Suprapubic skin (tissue), 4 donors: ENCODE measurements at places on chromosomes 4 and X. TPM values are rescaled to one million over a fixed set of nuclear protein-coding genes. Genes with fewer than 3 reads are reported as not detected.

The CLDN22 gene
- total RNA-seq = not detected

The FAM3A gene
- total RNA-seq = 33.5 TPM

The MAGEB1 gene
- not detected for total RNA-seq

The CYBB gene
- total RNA-seq = 0.73 TPM

DNA sequence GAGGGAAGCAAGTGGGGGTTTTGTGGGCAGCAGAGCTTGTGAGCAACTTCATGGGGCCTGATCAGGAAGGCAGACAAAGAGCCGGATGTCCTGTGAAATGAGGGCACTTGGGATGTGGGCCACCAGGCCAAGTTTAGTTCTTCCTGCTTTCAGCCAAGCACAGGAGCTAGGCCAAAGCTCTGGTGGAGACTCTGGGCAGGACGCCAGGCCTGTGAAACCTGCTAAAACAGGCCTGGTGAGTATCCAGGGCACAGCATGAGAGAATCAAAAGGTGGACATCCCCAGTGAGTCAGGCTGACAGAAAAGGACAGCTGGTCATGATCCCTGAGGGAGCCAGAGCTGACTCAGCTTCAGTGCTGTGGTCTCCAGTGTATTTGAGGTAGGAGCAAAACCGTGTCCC is 95.7 kb downstream of the NPNT start:
- peaks cover 6% of the 10 kb centered on the region for H3K4me1 ChIP-seq
- no peak overlapping the region for H3K4me3 ChIP-seq
- DNase-seq = no peak
- no peaks in the 10 kb centered on the region for H3K27me3 ChIP-seq

DNA sequence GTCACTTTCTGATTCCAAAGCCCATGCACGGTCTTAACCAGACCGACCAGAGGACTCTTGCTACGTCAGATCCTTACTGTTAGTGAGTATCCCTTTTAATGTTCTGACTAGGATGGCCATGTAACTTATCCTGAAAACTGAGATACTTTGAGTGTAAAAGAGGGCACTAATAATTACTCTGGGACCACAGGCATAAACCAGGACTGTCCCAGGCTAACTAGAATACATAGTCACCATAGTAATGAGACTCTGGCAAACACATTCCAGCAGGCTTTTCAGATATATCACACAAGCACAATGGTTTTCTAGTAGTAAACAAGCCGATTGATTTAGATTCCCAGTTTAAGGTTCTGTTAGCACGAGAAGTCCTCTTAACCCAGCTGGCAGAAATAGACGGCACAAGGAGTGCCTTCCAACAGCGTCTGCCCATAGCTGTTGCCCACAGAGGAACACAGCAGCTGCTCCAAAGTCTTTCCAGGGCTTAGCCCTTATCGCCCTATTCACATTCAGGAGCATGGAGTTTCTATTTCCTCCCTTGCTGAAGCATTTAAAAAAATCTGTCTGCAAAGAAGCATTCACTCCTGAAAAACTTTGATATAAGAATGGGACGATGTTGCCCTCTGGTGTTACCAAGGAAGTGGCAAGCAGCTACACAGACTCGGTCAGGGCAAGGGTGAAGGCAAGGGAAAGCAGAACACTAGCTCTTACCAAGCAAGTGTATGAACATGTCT is 92.4 kb downstream of the CXCL13 start:
- no peaks in the 10 kb centered on the region for H3K4me1 ChIP-seq
- no peak overlapping the region for H3K4me3 ChIP-seq
- no peaks in the 10 kb centered on the region for H3K36me3 ChIP-seq
- no peak overlapping the region for H3K27ac ChIP-seq

DNA sequence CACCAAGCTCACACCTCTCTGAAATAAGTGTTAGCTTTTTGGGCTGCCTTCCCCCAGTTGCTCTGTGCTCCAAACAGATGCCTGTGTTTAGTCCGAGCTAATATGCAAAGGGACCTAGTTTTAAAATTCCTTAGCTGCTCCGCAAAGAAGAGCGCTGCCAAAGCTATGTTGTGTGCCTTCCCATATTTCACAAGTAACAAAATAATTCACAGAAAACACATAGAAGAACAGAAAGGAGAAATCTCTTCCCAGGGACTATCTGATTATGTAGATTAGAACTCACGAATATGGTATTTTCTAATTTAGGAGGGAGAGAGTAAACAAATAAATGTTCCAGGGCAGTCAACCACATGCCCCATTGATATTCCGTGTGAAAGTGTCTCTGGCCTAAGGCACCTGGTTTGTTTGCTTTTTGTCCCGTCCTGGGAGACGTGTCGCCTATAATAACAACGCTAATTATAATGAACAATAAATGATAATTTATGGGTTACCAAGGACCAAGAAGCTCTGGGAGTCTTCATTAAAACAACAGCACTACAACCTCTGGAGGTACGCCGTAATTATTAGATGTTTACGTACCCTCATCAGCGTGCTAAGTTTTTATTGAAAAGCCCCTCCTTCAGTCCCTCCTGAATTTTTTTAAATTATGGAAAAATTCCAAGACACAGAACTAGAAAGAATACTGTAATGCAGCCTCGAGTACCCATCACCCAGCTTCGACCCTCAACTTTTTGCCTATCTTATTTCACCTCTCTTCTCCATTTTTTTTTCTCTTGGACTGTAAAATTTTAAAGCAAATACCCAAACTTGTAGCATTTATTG is 1.2 kb upstream of the CCNG2 start:
- no peaks in the 10 kb centered on the region for H3K27me3 ChIP-seq
- peaks cover 43% of the 10 kb centered on the region for H3K4me1 ChIP-seq
- H3K36me3 ChIP-seq = peaks cover 3% of the 10 kb centered on the region
- peak overlapping the region; percentile 94 for H3K27ac ChIP-seq
- H3K4me3 ChIP-seq = peak overlapping the region; percentile 98

GRCh38 chr4:108003982-108004515 is 14.4 kb downstream of the HADH start:
- DNase-seq = no peak
- no peaks in the 10 kb centered on the region for H3K27me3 ChIP-seq
- H3K27ac ChIP-seq = no peak overlapping the region
- no peaks in the 10 kb centered on the region for H3K4me1 ChIP-seq
- H3K4me3 ChIP-seq = no peak overlapping the region

DNA sequence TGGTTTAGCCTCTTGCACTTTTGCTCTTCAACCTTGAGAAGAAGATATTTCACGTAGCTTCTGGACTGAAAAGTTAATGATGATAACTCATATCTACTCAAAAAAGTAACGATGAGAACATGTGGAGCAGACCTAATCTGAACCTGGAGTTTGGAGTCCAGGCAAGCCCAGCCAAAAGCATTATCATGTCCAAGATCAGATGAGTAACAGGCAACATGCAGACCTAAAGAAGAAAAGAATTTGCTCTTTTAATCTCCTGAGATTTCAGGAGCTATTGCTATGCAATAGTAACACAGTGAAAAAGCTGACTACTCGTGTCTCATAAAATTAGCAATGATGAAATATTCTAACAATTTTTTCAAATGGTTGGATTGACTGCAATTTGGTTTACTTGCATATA is 21.8 kb upstream of the PPA2 start:
- no peak overlapping the region for H3K27ac ChIP-seq
- H3K36me3 ChIP-seq = no peaks in the 10 kb centered on the region
- no peaks in the 10 kb centered on the region for H3K4me1 ChIP-seq
- H3K4me3 ChIP-seq = no peak overlapping the region
- no peaks in the 10 kb centered on the region for H3K27me3 ChIP-seq
- no peak for DNase-seq

DNA sequence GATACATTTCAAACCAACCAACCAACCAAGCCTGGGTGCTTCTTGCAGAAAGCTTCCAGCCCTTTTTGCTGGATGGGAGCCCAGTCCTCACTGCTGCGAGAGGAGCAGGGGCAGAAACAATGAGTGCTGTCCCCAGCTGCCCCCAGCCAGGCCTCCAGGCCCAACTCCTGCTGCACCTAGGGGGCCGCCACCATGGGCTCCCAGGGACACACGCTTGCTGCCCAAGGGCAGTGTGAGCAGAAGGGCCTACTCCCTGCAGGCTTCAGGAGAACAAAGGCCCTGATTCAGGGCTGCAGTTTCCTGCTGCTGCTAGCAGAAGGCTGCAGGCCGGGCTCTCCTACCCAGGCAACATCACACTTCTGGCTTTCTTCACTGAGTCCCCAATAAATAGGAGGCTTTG is 37.7 kb upstream of the ENPP6 start:
- no peak for DNase-seq
- no peaks in the 10 kb centered on the region for H3K4me1 ChIP-seq
- H3K4me3 ChIP-seq = no peak overlapping the region
- H3K27me3 ChIP-seq = no peaks in the 10 kb centered on the region
- no peaks in the 10 kb centered on the region for H3K36me3 ChIP-seq

- no peaks in the 10 kb centered on the region for H3K27me3 ChIP-seq
- H3K36me3 ChIP-seq = peaks cover 8% of the 10 kb centered on the region
- peaks cover 8% of the 10 kb centered on the region for H3K4me1 ChIP-seq
- peak overlapping the region; percentile 56 for H3K27ac ChIP-seq
- peak; percentile 83 for DNase-seq
These were observed 49.9 kb downstream of the ELF4 start for GRCh38 chrX:130060122-130061069.

GRCh38 chr4:85423431-85423830 is 51.5 kb upstream of the ARHGAP24 start:
- no peak for DNase-seq
- H3K27ac ChIP-seq = no peak overlapping the region
- H3K27me3 ChIP-seq = no peaks in the 10 kb centered on the region
- H3K4me3 ChIP-seq = no peak overlapping the region
- H3K4me1 ChIP-seq = no peaks in the 10 kb centered on the region

DNA sequence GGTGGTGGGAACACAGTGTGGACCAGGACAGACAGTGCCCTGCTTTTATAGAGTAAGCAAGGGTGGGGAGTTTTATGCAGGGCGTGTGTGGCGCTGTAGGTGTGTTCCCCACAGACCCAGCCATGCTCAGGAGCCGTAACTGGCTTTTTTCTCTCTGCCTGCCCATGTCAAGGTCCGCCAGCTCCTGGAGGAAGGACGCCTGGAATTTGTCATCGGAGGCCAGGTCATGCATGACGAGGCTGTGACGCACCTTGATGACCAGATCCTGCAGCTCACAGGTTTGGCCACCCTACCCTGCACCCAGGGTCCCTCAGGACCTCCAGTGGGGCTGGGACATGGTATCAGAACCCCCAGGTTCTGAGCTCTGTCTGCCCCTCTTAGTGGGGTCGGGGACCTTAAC is 3.2 kb downstream of the MAN2B2 start:
- no peak overlapping the region for H3K27ac ChIP-seq
- H3K27me3 ChIP-seq = no peaks in the 10 kb centered on the region
- no peak for DNase-seq
- H3K4me1 ChIP-seq = peaks cover 24% of the 10 kb centered on the region
- no peak overlapping the region for H3K4me3 ChIP-seq

DNA sequence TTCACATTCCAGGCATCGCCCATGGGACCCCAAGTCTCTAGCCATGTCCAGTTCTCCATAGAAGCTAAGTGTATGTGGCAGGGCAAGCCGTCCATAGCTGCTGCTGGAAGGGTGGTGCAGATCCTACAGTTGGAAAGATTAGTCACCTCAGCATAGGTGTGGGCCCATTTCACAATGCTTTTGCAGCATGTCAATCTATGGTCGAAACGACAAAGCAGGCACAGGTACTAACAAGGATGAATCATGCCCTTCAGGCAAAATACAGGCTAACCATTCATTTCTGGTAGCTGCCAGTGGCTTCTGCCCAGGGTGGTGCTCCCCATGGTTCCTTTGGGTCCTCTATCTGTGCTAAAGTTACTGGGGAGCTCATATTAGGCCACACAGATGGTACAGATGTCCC is 225.2 kb downstream of the ADGRL3 start:
- DNase-seq = no peak
- H3K27me3 ChIP-seq = no peaks in the 10 kb centered on the region
- H3K27ac ChIP-seq = no peak overlapping the region

GRCh38 chr4:136650541-136651277 is 881.6 kb downstream of the PCDH18 start:
- H3K4me1 ChIP-seq = no peaks in the 10 kb centered on the region
- H3K4me3 ChIP-seq = no peak overlapping the region
- no peak overlapping the region for H3K27ac ChIP-seq
- H3K36me3 ChIP-seq = no peaks in the 10 kb centered on the region

DNA sequence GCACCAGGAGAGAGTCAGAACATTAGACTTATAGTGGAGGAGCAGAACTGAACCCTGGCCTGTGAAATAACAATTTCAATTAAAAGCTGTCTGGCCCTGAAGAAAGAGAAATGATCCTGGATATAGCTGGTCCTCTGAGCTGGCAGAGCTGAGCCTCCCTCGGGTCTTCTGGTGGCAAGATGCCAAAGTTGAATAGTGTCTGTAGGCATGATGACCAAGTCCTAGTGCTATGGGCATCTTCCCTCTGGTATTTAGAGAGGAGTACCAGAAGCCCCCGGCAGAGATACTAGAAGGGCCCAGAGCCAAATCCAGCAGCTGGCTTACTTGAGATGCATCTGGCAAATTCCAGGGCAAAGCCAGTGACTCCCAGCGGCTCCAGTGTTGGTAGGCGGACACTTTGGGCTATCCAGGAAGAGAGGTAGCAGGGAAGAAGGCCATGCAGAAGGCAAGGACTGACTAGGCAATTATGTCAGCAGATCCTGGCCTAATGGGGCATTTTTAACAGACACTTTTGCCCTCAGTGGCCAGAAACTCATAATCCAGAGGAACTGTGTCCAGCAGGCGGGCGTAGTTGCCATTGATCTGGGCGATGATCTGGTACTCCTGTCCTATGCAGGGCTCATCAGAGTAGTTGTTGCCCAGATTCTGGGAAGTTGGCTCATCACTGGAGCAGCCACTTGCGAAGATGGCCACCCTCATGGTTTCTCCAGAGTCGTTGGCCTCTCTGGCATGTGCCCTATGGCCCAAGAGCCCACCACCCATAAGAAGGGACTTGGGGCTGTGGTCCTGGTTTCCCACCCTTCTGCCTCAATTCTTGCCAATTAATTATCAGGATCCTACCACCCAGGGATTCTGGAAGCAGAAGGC is 17.9 kb downstream of the VSIG4 start:
- H3K4me3 ChIP-seq = no peak overlapping the region
- no peaks in the 10 kb centered on the region for H3K36me3 ChIP-seq
- no peaks in the 10 kb centered on the region for H3K27me3 ChIP-seq

DNA sequence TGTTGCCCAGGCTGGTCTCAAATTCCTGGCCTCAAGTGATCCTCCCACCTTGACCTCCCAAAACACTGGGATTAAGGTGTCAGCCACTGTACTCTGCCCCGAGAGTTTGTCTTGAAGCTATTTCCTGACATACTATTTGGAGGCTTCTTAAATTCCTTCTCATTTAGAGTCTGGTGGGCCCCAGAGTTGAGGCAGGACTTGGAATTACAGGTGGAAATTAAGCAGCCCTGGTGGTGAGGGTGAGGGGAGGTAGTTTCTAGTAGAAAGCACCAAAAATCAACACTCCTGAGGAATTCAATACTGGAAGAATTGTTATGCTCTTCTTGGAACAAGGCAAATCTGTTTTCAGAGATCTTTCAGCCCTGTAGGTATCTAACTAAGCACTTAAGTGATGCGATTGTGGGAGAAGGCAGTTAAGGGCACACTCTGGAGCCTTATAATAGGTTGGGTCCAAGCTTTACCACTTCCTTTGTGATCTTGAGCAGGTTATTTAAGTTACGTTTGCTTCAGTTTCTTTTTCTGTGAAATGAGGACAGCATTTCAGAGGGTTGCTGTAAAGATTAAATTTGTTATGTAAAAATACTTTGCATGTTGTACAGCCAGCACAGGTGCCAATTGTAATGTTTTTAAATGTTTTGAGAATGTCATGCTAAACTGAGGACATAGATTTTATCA is 200.7 kb downstream of the SOWAHB start:
- no peak overlapping the region for H3K27ac ChIP-seq
- H3K27me3 ChIP-seq = peaks cover 4% of the 10 kb centered on the region
- no peaks in the 10 kb centered on the region for H3K36me3 ChIP-seq
- no peak for DNase-seq
- H3K4me1 ChIP-seq = no peaks in the 10 kb centered on the region

GRCh38 chrX:129786210-129786651 is 6.5 kb downstream of the SASH3 start:
- no peaks in the 10 kb centered on the region for H3K4me1 ChIP-seq
- no peaks in the 10 kb centered on the region for H3K27me3 ChIP-seq
- no peak overlapping the region for H3K4me3 ChIP-seq
- H3K36me3 ChIP-seq = no peaks in the 10 kb centered on the region
- H3K27ac ChIP-seq = no peak overlapping the region
